ENCODE measurements at places on chromosomes 13 and 19. TPM values are rescaled to one million over a fixed set of nuclear protein-coding genes. Genes with fewer than 3 reads are reported as not detected.

DNA sequence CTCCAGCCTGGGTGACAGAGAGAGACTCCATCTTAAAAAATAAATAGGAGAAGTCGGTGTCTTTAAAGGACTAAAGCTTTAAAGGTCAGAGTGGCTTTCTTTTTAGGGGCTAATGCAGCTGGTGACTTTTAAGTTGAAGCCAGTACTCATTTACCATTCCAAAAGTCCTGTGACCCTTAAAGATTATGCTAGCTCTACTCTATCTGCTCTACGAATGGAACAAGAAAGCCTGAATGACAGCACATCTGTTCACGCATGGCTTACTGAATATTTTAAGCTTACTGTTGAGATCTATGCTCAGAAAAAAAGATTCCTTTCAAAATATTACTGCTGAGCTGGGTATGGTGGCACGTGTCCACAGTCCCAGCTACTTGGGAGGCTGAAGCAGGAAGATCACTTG lies 16.4 kb downstream of the TDRD12 start:
- H3K27ac ChIP-seq, result no peak overlapping the region
- H3K36me3 ChIP-seq, result no peaks in the 10 kb centered on the region
- DNase-seq, result no peak

- H3K4me3 ChIP-seq, result no peak overlapping the region
- H3K27me3 ChIP-seq, result no peaks in the 10 kb centered on the region
- H3K36me3 ChIP-seq, result no peaks in the 10 kb centered on the region
- DNase-seq, result no peak
- H3K4me1 ChIP-seq, result no peaks in the 10 kb centered on the region
- H3K27ac ChIP-seq, result no peak overlapping the region
Measured at GRCh38 chr19:43684326-43684725, 14.4 kb upstream of the PLAUR start.

DNA sequence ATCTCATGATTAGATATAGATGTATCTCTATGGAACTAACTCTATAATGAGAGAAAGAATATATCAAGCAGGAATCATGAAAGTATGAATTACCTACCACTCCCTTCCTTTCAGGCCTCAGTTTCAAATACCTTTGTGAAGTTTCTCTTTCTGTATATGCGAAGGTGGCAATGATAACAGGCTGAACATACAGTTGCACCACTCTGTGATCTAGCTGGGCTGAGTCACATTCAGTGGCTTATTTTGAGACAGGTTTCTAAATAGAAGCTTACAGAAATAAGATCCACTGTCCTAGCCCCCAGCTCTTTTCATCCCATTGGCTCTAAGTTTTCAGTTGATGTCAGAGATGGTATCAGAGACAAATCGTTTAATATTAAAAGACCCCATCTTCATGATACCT lies 662.0 kb downstream of the SLITRK1 start:
- no peaks in the 10 kb centered on the region for H3K27me3 ChIP-seq
- no peak for DNase-seq
- H3K4me3 ChIP-seq, result no peak overlapping the region

GRCh38 chr13:24505756-24506155 lies 6.8 kb downstream of the PARP4 start:
- no peaks in the 10 kb centered on the region for H3K27me3 ChIP-seq
- no peak overlapping the region for H3K4me3 ChIP-seq
- DNase-seq, result no peak
- H3K4me1 ChIP-seq, result no peaks in the 10 kb centered on the region
- no peak overlapping the region for H3K27ac ChIP-seq

GRCh38 chr19:10269333-10270179 lies 1.4 kb upstream of the ICAM1 start:
- peaks cover 9% of the 10 kb centered on the region for H3K27me3 ChIP-seq
- no peaks in the 10 kb centered on the region for H3K36me3 ChIP-seq
- no peak overlapping the region for H3K27ac ChIP-seq
- peaks cover 3% of the 10 kb centered on the region for H3K4me1 ChIP-seq
- DNase-seq, result no peak

The RPL21 gene
- 1,233 TPM for total RNA-seq
